GM04503 (cell line): ENCODE measurements at places on chromosomes 5 and 9.

GRCh38 chr5:40171971-40172370, 507.7 kb upstream of the PTGER4 start:
- DNase-seq: no peak

- no peak for DNase-seq
These were observed 180.2 kb upstream of the EGFLAM start for GRCh38 chr5:38078161-38078560.

DNA sequence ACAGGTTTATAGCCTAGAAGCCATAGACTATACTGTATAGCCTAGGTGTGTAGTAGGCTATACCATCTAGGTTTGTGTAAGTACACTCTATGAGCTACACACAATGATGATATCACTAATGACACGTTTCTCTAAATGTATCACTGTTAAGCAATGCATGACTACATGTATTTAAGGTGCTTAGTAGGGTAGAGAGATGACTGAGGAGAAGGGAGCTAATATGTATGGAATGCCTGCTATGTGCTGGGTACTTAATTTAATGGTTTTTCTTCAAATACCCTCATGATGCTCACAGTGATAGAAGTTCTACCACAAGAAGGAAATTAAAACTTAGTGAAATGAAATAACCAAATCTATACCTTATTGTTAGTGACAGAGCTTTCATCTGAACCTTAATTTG, 1785.5 kb downstream of the EFNA5 start:
- no peak for DNase-seq

DNA sequence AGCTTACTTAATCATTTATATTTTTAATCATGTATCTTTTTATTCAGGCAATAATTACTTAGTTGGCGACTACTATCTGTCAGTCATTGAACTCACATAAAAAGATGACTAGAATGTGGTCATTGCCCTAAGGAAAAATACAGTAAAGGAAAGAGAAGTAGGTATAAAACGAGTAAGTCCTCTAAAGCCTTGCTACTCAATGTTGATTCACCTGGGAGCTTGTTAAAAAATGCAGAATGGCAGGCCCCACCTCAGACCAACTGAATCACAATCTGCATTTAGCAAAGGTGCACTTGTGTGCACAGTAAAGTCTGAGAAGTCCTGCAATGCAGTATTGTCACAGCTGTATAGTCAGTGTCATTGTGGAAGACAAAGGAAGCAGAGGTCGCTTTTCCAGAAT, 592.4 kb downstream of the CSNK1G3 start:
- no peak for DNase-seq

- DNase-seq: no peak
These were observed 30.9 kb downstream of the PRKACG start for GRCh38 chr9:68983008-68983411.

DNA sequence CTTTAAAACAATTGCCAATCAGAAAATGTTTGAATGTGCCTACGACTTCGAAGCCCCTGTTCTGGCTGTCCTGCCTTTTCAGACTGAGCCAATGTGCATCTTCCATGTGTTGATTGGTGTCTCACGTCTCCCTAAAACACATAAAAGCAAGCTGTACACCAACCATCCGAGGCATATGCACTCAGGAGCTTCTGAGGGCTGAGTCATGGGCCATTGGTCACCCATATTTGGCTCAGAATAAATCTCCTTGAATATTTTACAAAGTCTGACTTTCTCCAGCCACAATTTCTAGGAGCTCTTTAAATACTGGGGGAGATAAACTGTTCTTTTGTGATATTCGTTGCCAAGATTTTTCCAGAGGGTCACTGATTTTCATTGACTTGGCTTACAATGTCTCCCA, 53.9 kb downstream of the C9orf57 start:
- no peak for DNase-seq

DNA sequence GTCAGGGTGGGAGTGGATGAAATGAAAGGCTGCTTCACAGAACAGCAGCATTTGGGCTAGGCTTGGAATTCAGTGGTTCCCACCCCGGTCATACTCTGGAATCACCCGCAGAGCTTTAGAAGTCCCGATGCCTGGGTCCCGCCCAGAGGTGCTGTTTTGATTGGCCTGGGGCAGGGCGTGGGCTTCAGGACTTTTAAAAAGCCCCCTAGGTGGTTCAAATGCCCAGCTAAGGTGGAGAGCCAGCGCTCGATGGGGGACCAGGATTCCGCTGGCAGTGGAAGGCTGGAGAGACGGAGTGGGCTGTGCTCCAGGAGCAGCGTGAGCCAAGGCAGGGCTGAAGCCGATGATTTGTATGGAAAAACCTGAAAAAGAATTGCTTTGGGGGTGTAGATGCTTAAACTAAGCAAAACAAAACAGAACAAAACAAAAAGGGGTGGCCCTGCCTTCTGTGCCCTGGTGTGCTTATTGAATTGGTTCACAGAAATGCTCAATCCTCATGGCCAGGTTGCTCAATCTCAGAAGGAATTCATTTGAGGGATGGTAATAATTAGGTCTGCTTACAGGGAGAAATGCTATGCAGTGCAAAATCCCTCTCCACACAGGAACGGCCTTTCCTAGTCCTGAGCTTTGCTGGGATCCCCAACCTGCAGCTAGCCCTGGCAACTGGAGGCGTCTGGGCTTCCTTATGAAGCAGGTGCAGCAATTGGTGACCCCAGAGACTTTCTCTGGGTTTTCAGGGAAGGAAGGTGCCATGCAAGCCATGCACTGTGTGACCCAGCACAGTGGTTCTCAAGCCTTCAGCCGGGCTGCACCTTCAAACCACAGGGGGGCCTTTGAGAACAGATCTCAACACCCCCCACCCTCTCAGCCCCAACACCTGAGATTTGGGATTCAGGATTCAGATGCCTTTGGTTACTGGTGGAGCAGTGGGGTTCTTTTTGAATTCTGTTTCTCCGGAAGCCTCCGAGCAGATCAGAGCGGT, 174.0 kb upstream of the ZNF618 start:
- peak; percentile 18 for DNase-seq

DNA sequence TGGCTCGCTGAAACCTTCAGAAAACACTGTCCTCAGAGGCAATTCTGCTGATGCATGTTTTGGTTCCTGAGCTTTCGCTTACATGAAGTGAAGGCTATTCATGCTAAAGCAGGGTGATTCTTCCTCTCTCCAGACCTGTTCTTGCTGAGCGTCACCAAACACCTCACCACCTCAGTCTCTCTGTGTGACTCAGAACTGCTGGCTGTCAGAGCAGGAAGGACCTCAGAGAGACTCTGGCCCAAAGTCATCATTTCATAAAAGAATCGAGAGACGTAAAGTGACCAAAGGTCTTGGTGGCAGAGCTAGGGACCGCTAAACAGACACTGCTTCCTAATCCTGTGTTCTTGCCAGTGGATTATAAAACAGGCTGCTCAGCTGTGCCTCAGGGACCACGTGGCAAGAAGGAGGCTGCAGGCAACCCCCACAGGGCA, 73.8 kb downstream of the LHFPL2 start:
- DNase-seq: no peak

DNA sequence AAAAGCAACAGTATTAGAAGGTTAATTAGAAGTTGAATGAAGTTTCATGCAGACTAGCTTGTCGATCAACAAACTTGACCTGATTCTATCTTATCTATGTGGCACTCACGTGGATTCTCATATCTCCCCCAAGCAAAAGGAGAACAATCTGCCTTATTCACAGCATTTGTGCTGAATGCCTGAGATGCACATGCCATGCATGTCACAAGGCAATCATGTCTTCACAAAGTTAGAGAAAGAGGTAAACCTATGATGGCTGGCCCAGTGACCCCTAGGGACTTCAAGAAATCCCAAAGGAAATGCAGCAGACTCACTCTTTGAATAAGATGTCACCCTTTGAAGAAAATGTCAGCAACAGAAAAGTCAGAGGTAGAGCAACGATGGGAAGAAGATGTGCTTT, 17.6 kb upstream of the SHOC1 start:
- no peak for DNase-seq

GRCh38 chr5:65102371-65102975, 333.7 kb downstream of the CWC27 start:
- DNase-seq: no peak

- no peak for DNase-seq
These were observed 63.6 kb upstream of the TNPO1 start for GRCh38 chr5:72752909-72753308.
